COR-L47 (cell line): ENCODE measurements at places on chromosomes 3 and 15.

DNA sequence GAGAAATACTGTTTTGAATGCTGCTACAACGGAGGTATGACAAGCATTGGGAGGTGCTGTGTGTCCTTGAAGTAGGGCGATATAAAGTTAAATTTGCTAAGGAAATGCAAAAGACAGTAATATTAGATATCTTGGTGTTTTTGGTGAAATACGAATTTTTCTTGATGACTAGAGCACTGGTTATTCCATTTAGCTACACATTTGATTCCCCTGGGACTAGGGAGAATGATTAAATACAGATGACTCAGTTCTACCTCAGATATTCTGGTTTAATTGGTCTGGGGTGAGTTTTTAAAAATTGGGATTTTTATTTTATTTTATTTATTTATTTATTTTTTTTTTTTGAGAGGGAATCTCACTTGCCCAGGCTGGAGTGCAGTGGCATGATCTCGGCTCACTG is 18.7 kb upstream of the GADL1 start:
- no peak for DNase-seq

DNA sequence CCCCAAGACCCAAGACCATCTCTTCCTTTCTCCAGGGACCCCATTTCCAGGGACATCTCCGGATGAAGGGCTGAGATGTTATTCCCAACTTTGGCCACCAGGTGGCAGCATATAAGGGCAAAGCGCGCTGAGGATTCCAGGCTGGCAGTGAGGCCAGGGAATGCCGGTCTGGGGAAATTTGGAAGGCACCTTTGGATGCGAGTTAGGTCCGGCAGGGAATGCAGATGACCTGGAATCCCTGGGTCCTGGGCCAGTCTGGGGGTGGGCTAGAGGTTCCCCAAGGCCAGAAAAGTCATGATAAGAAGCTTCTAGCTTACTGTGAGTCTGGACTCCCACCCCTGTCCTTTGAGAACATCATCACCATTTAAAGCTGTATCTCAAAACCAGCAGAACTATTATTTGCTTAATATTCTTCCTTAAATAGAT is 1.6 kb upstream of the CHST13 start:
- DNase-seq: peak; percentile 57

GRCh38 chr3:191884132-191884531 is 423.2 kb downstream of the PYDC2 start:
- DNase-seq: no peak

DNA sequence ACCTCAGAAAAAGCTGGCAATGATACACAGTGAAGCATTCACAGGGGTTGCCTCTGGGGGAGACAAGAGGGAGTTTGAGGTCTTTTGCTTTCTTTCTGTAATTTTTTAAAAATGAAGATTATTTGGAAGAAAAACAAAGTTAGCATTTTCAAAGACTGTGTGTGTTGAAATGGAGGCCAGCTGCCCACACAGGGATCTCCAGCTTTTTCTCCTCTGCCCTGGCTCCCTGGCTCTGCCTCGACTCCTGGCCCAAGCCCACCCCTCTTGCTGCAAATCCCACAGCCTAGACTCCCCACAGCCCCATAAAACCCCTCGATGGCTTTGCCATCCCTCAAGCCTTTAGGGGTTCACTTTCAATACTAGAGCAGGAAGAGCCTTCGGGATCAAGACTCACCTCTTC is 68.4 kb downstream of the LINGO1 start:
- no peak for DNase-seq

- DNase-seq: peak; percentile 29
These were observed 20.2 kb downstream of the LSAMP start for GRCh38 chr3:116425126-116425525.

DNA sequence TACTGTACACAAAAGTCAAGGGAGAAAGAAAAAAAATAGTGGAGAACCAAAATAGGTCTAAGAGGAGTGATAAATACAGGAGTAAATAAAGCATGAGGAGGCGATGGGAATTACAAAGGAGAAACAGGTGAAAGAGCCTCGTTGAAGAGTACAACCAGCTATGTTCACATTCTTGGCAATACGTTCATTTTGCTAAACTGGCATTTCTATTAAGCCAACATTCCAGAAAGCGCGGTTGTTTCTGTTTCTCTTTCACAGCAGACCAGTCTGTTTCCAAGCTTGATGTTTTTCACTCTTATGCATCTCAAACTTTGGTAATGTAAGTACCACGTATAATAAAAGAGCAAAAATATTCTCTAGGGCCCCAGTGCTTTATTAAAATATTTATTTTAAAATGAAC is 74.5 kb downstream of the NSUN3 start:
- DNase-seq: no peak

DNA sequence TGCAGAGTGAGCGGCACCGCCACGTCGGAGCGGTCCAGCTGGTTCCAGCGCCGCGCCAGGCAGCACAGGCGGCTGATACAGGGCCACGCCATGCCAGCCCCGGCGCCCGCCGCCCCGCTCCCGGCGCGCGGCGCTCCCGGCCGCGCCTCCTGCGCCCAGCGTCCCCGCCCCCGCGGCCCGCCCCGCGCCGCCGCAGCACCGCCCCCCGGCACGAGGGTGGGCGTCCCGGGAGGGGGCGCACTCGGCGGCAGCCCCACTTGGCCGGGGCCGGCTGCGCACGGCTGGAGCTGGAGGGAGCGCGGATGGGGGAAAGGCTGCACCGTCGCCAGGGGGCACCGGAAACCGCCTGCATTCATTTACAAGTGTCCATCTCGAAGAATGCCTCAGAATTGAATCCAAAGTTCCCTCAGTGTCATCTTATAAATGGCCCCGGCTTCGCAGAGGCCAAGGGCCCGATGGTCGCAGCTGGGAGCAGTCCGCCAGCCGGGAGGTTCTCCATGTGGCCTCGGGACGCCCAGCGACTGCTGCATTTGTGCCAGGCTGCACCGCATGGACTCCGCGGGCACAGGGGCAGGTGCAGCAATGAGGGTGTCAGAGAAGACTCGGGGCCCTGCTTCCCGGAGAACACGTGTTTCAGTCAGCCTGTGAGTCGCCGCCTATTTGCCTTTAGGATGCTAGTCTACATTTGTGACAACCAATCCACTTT is at the start of gene MAP6D1:
Gene MAP6D1 (minus strand): TSS at position 122 of the 706 bp plus-strand sequence. CDS start 30 bp downstream, at position 92.
- peak; percentile 80 for DNase-seq

- no peak for DNase-seq
These were observed 50.2 kb upstream of the VILL start for GRCh38 chr3:37940242-37940908.

GRCh38 chr3:56423661-56424099 is 44.6 kb downstream of the ERC2 start:
- DNase-seq: no peak

DNA sequence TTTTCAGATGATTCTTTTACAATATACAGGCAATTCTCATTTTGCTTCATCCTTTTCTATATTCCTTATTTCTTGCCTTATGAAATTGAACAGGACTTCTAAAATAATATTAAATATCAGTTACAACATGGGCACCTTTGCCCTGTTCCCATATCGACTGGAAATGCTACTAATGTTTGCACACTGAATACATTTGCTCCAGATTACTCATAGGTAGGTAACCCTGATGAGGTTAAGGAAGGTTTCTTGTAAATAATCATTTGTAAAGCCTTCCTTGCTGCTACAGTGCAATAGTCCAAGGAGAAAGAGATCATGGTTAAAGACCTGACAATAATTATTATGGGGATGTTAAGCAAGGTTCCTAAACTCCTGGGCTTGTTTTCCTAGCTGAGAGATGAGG is 175.5 kb downstream of the ADAMTS17 start:
- no peak for DNase-seq

GRCh38 chr3:183085634-183086390 is 13.5 kb downstream of the MCCC1 start:
- DNase-seq: peak; percentile 9

- no peak for DNase-seq
These were observed 284.2 kb upstream of the TPM1 start for GRCh38 chr15:62758126-62758951.

GRCh38 chr15:77907824-77908751 is 169.4 kb downstream of the TBC1D2B start:
- DNase-seq: no peak

DNA sequence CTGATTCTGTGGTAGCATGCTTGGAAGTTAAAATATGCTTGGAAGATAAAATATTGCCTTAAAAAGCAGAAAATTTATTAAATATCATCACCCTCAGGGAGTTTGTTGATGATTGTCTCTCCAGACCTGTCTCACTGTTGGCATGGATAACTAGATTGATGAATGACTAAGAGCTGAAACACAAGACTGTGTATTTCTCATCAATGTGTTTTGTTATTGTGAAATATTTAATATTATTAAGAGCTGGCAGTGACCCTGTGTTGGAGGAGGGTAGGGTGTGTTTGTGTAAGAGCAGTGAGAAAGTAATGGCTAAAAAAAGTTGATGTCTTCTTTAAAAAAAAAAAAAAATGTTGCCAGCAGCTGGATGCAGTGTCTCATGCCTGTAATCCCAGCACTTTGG is 82.2 kb downstream of the ITPR1 start:
- DNase-seq: no peak

- DNase-seq: no peak
These were observed 42.2 kb downstream of the RIOX2 start for GRCh38 chr3:97930018-97930417.

DNA sequence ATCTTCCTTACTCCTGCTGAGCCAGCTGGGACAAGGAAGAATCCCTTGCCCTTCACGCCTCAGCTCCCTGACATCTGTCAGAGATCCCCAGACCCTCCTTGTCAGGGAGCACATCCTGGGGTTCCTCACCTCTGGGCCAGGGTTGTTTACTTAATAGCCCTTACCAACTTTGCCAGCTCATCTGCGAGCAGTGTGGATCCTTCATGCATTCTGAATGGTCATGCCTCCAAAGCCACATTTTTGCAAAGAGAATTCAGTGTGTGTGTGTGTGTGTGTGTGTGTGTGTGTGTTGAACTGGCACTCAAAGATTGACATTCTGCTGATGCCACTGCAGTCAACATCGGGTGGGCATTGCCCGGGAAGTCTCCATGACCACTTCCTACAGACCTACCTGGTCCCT is 112.6 kb downstream of the SLC49A4 start:
- no peak for DNase-seq

DNA sequence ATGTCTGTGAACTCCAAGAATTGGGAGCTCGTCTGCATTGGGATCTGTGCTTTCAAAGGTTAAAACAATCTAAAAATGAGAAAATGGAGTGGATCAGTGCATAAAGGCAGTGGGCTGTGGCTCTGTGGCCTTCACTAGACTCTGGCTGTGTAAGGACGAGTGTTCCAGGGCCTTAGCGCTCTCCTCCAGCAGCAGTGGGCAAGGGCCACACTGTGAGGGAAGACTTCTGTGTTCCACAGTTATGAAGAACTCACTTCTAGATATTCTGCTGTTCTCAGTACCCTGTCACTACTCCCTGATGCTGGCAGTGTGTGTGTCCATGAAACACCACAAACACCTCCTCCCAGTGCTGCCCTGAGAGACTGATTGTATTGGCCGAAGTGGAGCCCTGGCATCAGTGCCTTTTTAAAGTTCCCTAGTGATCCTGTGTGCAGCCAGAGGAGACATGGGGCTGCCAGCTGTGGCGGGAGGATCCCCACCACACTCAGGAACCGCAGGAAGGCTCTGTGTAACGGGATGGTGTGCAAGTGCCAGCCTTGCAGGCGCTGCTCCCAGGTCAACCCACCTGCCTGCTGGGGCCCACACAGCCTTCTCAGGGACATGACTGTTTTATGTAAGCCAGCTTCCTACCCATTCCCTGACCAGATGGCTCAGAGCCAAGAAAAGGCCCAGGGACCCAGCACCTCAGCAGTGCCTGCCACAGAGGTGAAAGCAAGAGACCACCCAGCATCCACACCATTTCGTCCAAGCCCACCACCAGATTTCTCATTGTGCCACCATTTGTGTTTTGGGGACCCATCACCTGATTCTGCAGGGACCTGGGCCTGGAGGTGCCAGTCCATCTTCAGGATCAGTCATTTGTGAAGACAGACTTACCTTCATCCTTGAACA is 40.4 kb downstream of the ABTB1 start:
- peak; percentile 25 for DNase-seq

DNA sequence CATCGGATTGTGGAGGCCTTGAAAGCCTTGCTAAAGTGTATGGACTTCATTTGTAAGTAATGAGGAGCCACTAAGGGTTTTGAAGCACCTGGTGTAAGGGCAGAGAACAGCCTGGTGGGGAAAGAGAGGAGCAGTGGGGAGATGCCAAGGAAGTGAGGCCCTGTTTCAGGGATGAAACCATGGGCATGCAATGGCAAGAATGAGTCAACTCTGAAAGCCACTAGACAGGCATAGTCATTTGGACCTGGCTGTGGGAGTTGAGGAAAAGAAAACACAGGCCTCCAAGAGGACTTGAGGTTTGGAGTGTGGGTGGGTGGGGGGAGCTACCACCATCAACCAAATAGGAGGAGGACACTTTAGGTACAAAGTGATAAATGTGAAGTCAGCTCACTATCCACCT is 7.6 kb downstream of the XCR1 start:
- no peak for DNase-seq

DNA sequence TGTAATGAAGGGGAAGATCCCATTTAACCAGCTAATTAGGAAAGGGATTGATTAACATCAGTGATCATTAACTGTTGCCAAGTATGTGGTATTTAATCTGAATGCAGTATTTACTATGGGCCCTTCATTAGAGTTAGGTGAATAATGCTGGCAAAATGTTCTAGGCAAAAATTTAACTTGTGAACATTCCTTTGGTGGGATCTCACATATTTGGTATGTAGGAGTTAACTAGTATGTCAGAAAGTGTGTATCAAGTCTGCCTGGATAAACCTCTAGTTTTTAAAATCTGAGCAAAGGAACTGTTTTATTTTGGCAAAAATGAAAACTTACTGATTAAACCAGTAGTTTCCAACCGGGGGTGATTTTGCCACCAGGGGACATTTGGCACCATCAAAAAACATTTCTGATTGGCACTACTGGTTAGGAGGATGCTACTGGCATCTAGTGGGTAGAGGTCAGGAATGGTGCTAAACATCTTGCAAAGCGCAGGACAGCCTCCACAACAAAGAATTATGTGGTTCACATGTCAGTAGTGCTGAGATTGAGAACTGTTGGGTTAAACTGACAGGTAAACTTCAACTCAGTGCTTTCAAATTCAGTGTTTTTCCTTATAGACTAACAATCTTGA is 22.5 kb downstream of the LRTM1 start:
- DNase-seq: no peak

DNA sequence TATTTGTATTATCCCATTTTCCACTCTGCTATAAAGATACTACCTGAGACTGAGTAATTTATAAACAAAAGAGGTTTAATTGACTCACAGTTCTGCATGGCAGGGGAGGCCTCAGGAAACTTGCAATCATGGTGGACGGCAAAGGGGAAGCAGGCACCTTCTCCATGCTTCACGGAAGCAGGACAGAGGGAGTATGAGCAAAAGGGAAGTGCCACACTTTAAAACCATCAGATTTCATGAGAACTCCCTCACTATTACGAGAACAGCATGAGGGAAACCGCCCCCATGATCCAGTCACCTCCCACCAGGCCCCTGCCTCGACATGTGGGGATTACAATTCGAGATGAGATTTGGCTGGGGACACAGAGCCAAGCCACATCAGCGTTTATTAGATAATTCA is 172.8 kb downstream of the NR2F2 start:
- DNase-seq: no peak

DNA sequence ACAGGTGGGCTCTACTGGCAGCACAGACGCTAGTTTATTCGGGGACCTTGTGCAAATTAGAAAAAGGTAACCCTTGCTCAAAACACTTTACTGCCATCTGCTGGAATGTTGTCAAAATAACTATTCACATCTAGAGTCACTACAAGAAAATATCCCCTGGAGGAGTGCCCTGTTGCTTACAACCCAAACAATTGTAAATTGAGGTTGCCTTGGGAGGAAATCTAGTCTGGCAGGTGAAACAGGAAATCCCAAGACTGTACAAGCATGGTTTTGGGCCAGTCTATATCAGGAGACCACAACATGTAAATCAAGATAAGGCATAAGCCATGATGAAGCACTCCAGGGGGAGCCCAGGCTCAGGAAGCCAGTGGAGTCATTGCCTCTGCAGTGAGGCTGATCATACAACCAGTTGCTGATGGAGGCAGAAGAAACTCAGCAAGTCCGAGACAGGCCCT is 136.8 kb upstream of the ACP3 start:
- DNase-seq: peak; percentile 77
